ENCODE measurements at places on chromosomes 4 and X.

DNA sequence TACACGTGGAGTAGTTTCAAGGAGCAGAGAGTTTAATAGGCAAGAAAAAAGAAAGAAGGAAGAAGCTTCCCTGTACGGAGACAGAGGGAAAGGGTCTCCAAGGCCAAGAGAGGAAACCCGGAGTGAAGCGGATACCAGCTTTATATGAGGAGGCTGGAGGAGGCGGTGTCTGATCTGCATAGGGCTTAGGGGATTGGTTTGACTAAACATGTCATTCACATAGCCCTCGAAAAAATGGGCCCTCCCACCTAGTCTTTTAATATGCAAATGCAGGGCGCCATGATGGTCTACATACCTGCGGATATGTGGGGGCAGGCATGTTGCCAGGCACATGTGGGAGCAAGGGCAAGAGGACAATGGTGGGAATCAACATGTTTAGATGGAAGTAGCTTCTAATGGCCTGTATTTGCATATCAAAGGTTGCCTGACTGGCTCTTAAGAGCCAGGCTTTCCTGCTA lies 103.1 kb upstream of the UGT8 start:
- no peak for DNase-seq

DNA sequence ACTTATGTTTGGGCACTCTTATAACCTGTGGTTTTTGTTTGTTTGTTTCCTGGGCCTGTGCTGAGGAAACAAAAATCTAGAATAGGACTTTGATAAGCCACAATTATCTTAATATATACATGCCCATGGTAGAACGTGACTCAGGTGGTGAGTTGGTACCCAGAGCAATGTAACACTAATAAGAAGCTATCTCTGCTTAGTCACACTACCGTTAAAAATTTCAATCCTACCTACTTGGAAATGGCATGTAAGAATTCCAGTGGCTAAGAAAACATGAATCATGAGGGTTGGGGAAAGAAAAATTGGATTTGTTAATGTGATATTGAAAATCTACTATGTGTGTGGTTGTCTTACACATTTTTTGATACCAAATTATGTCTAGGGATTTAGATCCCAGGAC lies 30.5 kb upstream of the ADGRG2 start:
- peak; percentile 22 for DNase-seq

DNA sequence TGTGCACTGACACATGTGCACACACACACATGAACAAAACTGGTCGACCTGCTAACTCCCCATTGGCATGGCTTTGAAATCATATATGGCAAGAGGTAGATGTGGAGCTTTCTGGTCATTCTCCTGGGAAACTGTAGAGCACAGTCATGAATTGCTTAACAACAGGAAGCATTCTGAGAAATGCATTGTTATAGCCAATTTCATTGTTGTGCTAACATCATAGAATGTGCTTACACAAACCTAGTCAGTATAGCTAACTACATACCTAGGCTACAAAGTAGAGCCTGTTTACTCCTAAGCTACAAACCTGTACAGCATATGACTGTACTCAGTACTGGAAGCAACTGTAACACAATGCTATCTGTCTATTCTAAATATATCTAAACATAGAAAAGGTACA lies 134.2 kb upstream of the SH3RF1 start:
- peak; percentile 32 for DNase-seq

DNA sequence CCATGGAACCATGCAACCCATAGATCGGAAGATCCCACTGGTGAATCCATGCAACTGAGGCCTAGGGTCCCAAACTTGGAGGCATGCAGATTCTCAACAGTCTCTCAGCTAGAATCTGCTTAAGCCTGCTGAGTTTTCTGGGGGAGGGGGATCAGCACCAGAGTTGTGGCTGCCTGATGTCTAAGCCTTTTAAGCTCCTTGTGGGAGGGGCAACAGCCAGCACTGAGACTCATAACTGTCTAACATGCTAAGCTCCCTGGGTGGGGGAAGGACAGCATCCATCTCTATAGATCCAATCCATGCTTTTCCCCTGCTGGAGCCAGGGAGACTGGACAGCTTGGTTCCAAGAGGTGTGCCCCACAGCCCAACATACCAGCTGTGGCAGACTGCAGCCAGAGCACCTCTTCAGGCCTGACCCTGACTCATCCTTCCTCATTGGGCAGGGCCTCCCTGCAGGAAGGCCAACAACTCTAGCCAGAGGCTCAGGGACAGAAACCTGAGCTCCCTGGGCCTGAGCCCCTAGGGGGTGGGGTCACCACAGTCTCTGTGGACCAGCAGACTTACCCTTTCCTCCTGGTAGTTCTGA lies 300.1 kb upstream of the SLC7A11 start:
- peak; percentile 49 for DNase-seq

GRCh38 chr4:63620271-63620670 lies 789.0 kb downstream of the TECRL start:
- DNase-seq, result no peak

- no peak for DNase-seq
Measured at GRCh38 chr4:24570574-24571236, 13.6 kb downstream of the DHX15 start.

GRCh38 chr4:163598028-163598427 lies 103.5 kb downstream of the TMA16 start:
- no peak for DNase-seq

DNA sequence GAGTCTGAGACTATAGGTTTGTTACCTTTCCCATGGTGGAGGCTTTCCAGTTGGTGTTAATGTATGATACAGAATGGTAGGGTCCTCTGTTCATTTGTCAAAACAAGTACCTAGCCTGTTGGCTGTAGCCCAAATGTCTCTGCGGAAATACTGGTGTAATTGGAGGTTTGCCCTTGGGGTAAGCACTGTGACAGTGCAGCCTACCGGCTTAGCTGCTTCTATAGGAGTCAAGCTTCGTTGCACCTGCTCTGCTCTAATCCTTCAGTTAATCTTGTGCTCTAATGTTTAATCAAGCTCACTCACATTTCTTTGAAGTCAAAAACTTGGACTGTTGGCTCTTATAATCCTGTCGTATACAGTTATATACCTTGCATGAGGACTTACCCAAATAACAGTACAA lies 203.4 kb downstream of the CCNG2 start:
- no peak for DNase-seq

DNA sequence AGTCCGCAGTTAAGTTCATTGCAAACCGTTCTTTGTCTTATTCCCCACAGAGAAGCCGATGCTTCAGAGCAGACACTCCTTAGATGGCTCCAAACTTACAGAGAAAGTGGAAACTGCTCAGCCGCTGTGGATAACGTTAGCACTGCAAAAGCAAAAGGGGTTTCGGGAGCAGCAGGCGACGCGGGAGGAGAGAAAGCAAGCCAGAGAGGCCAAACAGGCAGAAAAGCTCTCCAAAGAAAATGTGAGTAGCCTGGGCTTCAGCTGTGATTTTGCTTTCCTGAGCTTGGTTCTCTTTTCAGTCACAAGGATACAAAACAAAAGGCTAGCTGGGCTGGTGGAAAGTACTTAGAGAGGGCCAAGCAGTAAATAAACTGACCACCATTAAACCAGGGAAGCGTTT lies 64.0 kb downstream of the AASDH start:
- no peak for DNase-seq

- no peak for DNase-seq
Measured at GRCh38 chr4:4672402-4672801, 130.6 kb upstream of the STX18 start.

GRCh38 chr4:104848597-104849225 lies 298.0 kb upstream of the TET2 start:
- DNase-seq, result no peak

- no peak for DNase-seq
Measured at GRCh38 chr4:145819101-145819852, 119.3 kb downstream of the ZNF827 start.

- no peak for DNase-seq
Measured at GRCh38 chr4:89538886-89539285, 231.3 kb upstream of the GPRIN3 start.

- DNase-seq, result no peak
Measured at GRCh38 chrX:68983004-68983857, 154.4 kb downstream of the EFNB1 start.

GRCh38 chrX:117895418-117895817 lies 221.2 kb downstream of the KLHL13 start:
- no peak for DNase-seq

DNA sequence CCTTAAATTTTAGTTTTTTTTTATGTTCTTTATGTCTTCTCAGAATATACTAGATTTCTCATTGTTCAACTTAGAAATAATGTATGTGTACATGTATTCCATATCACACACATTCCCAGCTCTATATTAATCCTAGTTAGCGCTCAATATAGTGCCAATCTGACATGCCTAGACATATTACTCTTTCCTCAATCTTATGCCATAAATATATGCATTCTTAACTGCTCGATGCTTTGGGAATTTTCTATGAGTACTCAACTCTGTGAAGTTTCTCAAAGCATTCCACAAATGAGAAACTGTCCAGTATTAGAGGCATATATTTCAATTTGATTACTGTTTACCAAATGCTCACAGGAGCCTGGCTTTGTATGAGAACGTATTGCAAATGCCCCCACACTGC lies 231.2 kb upstream of the VEGFC start:
- no peak for DNase-seq

DNA sequence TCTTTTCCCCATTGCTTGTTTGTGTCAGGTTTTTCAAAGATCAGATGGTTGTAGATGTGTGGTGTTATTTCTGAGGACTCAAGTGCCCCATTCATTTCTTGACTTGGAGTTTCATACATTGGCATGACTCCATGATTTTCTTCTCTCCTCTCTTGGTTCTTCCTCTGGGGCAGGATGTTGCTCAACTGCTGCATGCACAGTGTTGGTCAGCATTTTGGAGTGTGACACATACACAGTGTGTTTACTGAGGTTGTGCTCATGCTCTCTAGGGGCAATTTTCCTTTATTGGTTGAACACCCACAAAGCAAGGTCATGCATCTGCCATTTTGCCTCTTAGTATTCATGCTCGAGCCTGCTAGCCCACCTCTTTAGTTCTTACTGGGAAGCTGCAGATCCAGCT lies 1993.8 kb downstream of the ARAP2 start:
- DNase-seq, result peak; percentile 65

GRCh38 chr4:140469791-140470733 lies 28.0 kb downstream of the MGAT4D start:
- DNase-seq, result peak; percentile 2

- no peak for DNase-seq
Measured at GRCh38 chrX:51608766-51609165, 9.9 kb downstream of the CENPVL3 start.

DNA sequence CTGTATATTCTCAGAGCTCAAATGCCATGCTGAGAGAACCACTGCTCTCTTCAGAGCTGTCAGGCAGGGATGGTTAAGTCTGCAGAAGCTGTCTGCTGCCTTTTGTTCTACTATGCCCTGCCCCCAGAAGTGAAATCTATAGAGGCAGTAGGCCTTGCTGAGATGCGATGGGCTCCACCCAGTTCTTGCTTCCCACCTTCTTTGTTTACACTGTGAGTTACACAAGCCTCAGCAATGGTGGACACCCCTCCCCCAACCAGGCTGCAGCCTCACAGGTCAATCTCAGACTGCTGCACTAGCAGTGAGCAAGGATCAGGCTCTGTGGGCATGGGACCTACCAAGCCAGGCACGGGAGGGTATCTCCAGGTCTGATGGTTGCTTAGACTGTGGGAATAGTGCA lies 271.6 kb downstream of the CENPC start:
- DNase-seq, result no peak

DNA sequence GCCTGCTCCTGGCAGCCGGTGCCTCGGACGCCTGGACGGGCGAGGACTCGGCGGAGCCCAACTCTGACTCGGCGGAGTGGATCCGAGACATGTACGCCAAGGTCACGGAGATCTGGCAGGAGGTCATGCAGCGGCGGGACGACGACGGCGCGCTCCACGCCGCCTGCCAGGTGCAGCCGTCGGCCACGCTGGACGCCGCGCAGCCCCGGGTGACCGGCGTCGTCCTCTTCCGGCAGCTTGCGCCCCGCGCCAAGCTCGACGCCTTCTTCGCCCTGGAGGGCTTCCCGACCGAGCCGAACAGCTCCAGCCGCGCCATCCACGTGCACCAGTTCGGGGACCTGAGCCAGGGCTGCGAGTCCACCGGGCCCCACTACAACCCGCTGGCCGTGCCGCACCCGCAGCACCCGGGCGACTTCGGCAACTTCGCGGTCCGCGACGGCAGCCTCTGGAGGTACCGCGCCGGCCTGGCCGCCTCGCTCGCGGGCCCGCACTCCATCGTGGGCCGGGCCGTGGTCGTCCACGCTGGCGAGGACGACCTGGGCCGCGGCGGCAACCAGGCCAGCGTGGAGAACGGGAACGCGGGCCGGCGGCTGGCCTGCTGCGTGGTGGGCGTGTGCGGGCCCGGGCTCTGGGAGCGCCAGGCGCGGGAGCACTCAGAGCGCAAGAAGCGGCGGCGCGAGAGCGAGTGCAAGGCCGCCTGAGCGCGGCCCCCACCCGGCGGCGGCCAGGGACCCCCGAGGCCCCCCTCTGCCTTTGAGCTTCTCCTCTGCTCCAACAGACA lies 4.4 kb downstream of the SOD3 start:
- DNase-seq, result no peak
